ENCODE measurements at places on chromosomes 3 and 15.

- DNase-seq = no peak
Observed at GRCh38 chr3:169186596-169186995, 476.9 kb downstream of the MECOM start.

DNA sequence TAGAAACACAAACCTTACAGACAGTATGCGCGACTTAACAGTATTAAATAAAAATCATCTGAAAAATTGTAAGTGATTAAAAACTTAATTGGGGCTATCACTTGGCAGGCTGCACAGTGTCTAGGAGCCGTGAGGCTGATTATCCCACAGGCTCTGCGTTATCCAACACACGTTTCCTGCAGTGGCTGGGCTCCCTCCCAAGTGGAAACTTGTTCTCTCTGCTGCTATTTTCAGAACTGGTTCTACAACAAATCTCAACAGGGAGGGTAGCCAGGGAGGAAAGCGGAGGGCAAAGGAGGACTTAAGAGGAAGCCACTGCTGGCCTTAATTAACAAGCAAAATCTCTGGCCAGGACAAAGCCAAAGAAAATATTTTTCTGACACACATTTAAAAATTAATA lies 555.2 kb downstream of the MAGI1 start:
- no peak for DNase-seq

GRCh38 chr3:161690299-161690620 lies 193.7 kb downstream of the OTOL1 start:
- no peak for DNase-seq

- DNase-seq = no peak
Observed at GRCh38 chr3:31688984-31689383, 156.3 kb downstream of the STT3B start.

DNA sequence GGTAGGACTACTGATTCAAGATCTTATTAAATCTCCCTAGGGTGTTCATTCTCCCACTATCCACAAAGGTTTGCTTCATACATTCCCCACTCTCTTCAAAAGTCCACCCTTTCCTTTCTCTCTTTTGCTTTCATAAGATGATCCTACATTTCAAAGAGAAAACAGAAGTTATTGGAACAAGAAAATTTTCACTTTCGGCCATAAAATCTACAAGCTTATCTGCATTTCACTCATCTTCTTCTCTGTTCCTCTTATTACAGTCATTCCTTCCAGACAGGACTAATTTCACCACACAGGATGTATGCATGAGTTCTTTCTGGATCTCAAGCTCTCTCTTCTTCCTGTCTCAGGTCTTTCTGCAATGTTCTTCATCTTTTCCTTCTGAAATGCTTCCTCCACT lies 238.7 kb downstream of the ISL2 start:
- DNase-seq = no peak

DNA sequence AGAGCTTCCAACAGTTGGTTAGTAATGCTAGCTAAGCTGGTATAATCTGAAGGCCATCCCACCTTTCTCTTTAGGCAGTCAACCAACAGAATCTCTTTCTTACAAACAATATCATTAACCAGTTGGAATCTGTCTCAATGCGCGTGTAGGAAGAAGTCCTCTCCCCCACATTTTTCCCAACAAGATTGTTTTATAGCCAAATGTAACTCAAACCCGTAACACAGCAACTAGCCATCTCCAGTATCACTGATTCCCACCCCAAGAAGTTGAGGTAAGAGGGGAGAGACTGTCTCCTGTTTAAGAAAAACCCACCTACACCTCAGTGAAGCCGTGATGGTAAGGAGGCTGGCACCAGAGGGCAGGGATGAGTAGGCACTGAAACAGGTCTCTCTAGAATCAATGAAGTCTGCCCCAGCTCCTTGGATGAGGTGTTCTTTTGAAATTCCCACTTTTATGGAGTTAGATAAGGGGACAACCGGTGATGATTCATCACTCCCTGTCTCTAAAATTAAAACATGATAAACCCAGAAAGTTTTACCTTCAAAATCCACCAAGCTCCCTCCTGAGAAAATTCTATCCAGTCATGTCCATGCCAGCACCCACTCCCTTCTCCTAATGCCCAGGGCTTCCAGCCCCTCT lies 30.9 kb downstream of the CDC25A start:
- DNase-seq = no peak

GRCh38 chr3:170154084-170154483 lies 27.4 kb downstream of the PHC3 start:
- DNase-seq = no peak

DNA sequence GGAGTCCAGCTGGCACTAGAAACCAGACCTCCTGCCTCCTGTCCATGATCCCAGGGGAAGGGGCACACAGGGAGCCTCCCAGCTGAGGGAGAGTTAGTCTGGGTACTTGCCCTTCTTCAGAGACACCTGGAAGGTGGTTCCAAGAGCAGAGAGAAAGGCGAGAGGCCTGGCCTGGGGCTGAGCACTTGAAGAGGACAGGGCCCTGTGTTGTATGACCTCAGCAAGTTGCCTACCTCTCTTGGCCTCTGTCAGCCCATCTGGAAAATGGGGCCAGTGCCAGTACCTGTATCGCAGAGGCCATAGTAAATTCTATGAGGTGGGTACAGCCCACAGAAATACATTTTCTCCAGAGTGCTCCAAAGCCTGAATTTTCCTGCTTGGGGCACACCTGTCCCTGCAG lies 19.5 kb downstream of the PTH1R start:
- DNase-seq = no peak

DNA sequence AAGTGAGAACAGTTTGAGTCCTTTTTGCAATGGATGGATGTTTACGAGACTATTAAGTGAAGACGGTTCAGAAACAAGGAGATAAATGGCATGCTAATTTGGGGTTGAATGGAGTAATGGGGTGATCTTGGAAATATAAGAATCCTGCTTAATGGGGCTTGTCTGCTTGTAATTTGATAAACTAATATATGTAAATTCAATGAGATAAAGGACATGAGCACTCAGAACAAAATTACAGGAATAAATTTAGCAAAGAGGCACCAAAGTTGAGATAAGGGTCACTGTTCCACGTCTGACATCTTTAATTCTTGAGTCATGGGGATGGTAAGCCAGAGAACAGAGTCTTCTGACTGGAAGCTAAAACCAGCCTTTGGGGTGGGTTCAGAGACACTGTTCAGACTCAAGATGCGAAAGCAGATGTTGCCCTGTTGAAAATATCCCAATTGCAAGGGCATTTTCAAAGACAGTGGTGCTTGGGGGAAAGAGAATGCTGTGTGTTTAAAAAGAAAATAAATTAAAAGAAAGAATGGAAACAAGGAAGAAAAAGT lies 67.8 kb upstream of the CHRNB4 start:
- no peak for DNase-seq

DNA sequence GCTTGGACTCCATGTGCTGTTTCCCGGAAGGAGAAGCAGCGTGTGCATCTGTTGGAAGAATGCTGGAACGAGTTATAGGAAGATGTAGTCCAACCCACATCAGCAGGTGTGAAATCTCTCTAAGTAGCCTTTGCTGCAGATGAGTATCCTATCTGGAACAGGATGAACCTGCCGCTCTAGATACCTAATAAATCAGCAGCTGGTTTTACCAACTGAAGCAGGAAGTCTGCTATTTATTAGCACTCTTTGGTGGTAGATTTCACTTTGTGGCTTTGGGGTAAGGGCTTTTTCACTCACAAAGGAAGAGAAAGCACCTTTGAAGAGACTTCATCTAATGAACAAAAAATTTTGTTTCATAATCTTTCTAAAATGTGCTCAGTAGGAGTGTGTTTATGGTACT lies 66.4 kb downstream of the DCUN1D1 start:
- DNase-seq = no peak

DNA sequence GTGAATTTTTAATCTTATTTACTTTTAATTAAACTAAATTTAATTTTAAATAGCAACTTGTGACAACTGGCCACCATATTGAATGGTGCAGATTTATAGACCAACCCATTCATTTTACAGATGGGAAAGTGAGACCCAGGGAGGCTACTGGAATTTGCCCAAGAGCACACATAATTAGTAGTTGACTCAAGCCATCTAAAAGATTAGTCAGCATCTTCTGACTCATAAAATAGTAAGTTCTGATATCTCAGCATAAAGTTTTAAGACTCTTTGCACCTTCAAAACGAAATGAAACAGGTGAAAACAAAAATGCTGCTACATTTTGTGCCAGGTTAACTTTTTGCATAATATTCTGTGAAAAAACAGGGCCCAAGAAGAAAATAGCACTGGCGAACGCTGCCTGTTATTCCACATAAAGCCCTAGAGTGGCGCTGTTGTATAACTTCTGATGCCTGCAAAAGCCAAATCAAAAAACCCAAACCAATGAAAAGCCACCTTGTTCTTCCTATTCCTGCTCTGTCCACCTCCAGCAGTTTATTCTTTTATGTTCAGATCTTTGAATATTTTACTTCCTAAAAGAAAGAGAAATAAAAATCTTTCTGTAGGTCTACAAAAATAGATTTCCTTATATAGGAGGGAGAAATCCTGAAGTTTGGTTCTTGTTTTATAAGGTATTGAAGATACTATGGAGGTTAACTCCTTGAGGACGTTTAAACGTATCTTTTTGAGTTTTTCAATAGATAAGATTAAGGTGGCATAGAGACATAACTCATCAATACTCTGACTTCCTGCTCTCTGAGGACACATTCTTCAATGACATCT lies 62.8 kb downstream of the OTOL1 start:
- DNase-seq = no peak

DNA sequence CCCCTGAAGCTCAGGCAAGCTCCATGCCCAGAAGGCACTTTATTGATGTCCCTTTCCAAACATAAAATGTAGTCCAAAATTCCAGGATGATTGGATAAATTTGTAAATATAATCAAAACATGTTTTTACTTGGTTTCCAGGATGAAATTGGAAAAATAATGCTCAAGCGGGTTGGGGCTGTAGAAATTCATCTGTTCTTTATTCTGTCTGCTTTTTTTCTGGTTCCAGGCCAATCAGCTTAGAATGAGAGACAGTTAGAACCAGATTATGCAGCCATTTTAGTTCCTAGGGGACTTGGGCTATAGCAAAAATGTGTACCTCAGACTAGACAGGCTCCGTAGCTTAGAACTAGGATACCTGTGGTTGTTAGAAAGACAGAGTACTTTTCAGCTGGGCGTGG lies 450.8 kb downstream of the MCTP2 start:
- no peak for DNase-seq

DNA sequence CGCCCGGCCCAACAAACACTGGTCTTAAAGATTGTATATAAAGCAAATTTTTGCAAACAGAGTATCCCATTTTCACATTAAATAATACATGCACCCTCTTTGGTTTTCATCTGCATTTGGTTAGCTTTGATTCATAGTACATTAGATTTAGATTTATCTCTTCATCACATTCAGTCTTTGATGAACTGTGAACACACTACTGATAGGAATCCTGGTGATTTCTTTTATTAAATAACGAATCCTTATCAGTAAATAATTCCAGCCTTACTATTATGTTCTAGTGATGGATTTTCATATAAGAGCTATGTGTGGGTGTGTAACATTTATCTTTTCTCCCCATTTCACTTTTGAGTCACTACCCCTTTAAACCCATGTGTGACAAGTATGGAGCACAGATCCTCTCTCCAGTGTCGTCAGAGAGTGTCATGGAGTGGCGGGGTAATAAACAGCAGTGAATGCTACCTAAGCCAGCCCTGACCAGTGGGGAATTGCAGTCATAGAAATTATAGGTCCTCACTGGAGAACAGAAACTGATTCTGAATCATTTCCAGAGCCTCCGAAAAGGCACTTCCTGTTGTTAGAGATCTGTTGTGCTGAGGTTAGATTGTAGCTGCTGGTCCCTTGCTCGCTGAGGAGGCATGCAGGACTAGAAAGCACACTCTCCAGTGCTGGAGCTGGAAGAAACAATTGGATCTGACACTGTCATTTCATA lies 22.0 kb downstream of the SLC7A14 start:
- no peak for DNase-seq

DNA sequence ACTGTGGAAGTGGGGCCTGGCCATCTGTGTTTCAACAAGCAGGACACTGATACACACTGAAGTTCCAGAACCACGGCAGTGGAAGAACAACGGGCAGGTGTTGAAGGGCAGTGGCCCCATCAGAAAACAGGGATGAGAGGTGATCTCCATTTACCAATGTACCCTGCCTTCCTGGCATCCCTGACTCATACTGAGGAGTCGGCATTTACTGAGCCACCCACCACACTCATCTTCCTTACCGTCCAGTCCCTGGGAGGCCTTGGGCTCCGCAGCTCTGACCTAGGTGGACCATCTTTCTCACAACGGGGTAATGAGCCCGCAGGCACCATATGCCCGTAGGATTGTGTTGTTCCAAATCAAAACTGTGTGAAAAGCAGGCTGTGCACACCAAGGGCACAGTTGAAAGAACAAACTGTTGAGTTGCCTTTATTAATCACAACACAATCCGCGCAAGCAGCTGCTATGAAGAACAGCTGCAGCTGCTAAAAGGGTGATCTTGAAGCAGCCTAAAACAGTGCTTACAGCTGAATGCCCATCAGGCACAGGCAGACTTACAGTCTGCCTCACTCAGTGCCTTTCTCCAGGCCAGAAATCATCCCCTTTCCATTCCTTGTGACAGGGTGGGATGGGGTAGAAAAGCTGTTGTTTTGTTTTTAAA lies 12.9 kb downstream of the MB21D2 start:
- no peak for DNase-seq

DNA sequence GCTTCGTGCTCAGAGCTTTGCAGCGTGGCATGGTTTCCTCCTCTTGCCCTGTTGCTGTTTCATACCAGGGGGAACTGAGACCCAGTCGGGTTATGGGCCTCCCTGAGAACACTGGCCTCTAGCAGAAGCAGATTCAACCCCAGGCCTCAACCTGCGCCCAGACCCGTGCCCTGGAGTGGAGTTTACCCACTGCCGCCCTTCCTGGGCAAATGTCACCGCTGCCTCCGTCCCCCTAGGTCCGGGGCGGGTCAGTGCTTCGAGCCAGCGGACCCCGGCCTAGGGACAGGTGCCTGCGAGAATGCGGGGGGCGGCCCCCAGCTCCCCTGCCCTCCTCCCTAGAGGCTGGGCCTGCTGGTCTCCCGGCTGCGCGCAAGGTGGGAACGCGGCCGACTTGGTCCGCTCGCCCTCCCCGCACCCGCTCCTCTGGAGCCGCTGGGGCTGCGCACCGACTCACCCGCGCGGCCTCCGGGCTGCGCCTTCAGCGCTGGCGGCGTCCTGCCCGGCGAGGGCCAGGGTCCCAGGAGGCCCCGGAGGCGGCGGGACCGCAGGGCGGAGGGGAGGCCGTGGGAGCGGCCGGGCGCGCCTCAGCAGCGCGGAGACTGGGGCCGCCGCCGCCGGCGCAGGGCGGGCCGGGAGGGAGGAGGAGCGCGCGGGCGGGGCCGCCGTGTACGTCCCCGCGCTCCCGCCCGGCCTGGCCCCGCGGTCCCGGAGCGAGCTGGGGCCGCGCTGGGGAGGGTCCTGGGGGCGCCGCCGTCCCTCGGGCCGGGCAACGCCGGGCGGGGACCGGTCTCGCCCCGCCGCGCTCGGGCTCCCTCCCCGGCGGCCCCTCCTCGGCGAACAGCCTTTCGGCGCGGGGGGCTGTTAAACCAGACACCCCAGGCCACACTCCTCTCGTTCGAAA lies at the start of gene PIGZ:
TSS of gene PIGZ (minus strand) at position 601 of the 901 bp plus-strand sequence. CDS start 16,802 bp downstream, outside the sequence.
- DNase-seq = no peak

- DNase-seq = no peak
Observed at GRCh38 chr15:71304681-71305080, 189.4 kb downstream of the THSD4 start.

GRCh38 chr3:7385635-7386034 lies 524.7 kb downstream of the GRM7 start:
- DNase-seq = no peak

GRCh38 chr3:117165601-117166051 lies 456.0 kb downstream of the TUSC7 start:
- no peak for DNase-seq

- DNase-seq = no peak
Observed at GRCh38 chr3:10806006-10806405, 10.0 kb upstream of the SLC6A11 start.

- no peak for DNase-seq
Observed at GRCh38 chr15:65690778-65691177, 69.0 kb downstream of the SLC24A1 start.

- DNase-seq = no peak
Observed at GRCh38 chr3:65706776-65707568, 331.7 kb downstream of the MAGI1 start.

Measured in CD4-positive, alpha-beta T cell treated with Interleukin-4 for 1 hour (primary cell).